ENCODE measurements at places on chromosomes 16 and 17. TPM values are rescaled to one million over a fixed set of nuclear protein-coding genes. Genes with fewer than 3 reads are reported as not detected.

GRCh38 chr16:14485121-14485551 lies 144.9 kb downstream of the PARN start:
- H3K36me3 ChIP-seq = no peaks in the 10 kb centered on the region
- no peak for DNase-seq
- no peak overlapping the region for H3K27ac ChIP-seq
- peaks cover 24% of the 10 kb centered on the region for H3K4me1 ChIP-seq
- no peak overlapping the region for H3K4me3 ChIP-seq

DNA sequence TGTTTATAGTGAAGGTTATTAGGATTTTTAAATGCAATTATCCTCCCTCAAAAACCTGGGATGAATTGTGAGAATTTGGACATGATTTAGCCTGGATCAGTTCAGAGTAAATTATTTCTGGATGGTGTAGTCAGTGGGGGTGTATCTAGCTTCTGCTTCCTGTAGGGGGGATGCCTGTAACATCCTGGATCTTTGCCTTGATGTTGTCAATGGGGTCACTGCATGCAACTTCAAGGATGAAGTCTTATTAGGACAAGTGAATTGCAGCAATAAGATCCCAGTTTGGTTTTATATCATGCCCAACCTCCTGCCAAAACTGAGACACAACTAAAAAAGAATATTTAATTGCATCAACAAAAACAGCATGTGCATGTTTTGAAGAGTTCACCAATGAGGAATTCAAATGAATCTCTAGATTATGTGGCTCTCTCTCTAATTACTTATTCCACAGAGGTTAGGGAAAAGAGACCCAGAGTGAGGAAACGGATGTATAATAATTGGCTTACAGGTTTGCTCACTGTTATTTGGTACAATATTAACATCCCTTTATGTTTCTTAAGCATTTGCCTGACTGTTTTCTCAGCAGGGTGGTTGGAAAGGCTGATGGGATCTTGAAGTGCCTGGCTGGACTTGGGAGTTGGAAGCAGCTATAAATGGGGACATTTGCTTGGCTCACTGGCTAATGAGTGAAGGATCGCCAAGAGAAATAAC lies 159.8 kb downstream of the HS3ST3B1 start:
- H3K4me3 ChIP-seq = no peak overlapping the region
- no peaks in the 10 kb centered on the region for H3K27me3 ChIP-seq
- no peaks in the 10 kb centered on the region for H3K4me1 ChIP-seq
- no peak for DNase-seq
- no peaks in the 10 kb centered on the region for H3K36me3 ChIP-seq
- no peak overlapping the region for H3K27ac ChIP-seq

DNA sequence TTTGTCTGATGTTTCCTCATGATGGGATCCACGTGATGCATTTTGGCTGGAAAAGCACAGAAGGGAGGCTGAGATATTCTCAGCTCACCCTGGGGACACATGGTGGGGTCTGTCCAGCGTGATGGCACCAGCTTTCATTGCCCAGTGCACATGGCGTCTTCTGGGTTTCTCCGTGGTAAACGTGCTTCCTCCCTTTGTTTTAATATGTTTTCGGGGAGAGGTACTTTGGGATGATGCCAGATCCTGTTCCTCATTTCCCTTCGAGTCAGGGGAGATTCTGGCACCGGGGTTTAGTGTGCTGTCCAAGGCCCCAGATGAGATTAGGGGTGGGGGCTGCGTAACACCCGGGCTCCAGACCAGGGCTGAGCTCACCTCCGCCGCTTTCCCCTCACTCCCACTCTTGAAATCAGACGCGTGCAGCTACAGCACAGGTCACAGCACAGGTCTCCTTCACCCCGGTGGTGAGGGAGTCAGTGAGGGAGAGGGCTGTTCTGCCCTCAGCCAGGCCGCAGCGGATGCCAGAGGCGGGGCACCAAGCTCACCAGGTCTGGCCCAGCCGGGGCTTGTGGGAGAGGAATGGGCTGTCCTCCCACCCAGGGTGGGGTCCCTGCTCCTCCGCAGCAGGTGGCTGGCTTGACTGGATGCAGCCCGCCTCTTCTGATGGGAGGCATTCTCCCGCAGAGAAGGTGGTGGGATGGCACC lies 33.9 kb downstream of the COX4I1 start:
- DNase-seq = no peak
- no peaks in the 10 kb centered on the region for H3K36me3 ChIP-seq
- no peaks in the 10 kb centered on the region for H3K27me3 ChIP-seq
- H3K4me3 ChIP-seq = no peak overlapping the region

GRCh38 chr17:48363161-48363560 lies 66.9 kb downstream of the SKAP1 start:
- DNase-seq = no peak
- H3K36me3 ChIP-seq = no peaks in the 10 kb centered on the region
- no peak overlapping the region for H3K4me3 ChIP-seq
- no peaks in the 10 kb centered on the region for H3K4me1 ChIP-seq
- peaks cover 6% of the 10 kb centered on the region for H3K27me3 ChIP-seq

GRCh38 chr17:59121901-59122480 lies 15.3 kb upstream of the TRIM37 start:
- H3K4me1 ChIP-seq = no peaks in the 10 kb centered on the region
- DNase-seq = no peak
- no peaks in the 10 kb centered on the region for H3K27me3 ChIP-seq
- H3K4me3 ChIP-seq = no peak overlapping the region

DNA sequence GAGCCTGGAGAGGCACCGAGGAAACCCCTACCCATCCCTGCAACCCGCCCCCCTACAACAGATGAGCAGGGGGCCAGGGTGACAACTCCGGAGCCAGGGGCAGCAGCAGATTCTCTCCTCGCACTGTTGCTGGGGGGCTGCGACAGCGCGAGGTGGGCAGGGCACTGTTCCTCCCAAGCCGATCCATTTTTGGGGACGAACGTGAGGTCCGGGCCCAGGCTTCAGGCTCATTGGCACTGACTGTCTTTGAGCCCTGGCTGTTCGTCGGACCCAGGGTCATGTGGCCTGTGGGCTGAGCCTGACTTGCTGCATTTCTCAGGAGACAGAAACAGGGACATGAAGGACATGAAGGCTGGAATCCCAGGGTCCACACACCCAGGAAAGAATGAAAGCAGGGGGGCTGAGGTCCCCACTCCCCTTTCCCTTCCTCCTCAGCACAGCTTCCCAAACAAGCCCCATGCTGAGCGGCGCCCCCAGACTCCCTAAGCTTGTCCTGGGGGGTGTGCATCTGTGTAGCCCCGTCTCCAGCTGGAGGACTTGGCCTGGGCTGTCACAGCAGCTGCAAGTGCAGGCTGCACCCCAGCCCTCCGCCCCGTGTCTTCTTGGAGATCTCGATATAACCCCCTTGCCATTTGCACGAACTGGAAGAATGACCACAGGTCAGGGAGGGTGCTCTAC lies 18.7 kb downstream of the CEP295NL start:
- no peaks in the 10 kb centered on the region for H3K36me3 ChIP-seq
- H3K27ac ChIP-seq = peak overlapping the region; percentile 48
- H3K4me3 ChIP-seq = no peak overlapping the region
- no peaks in the 10 kb centered on the region for H3K27me3 ChIP-seq
- no peak for DNase-seq

GRCh38 chr17:60909405-60909804 lies 231.8 kb downstream of the BCAS3 start:
- no peaks in the 10 kb centered on the region for H3K36me3 ChIP-seq
- H3K27ac ChIP-seq = no peak overlapping the region
- H3K27me3 ChIP-seq = no peaks in the 10 kb centered on the region
- no peaks in the 10 kb centered on the region for H3K4me1 ChIP-seq
- DNase-seq = no peak

GRCh38 chr17:3043737-3044365 lies 19.6 kb downstream of the OR1D5 start:
- H3K27ac ChIP-seq = no peak overlapping the region
- H3K4me1 ChIP-seq = peaks cover 9% of the 10 kb centered on the region
- H3K36me3 ChIP-seq = no peaks in the 10 kb centered on the region
- H3K27me3 ChIP-seq = no peaks in the 10 kb centered on the region
- no peak overlapping the region for H3K4me3 ChIP-seq
- no peak for DNase-seq

DNA sequence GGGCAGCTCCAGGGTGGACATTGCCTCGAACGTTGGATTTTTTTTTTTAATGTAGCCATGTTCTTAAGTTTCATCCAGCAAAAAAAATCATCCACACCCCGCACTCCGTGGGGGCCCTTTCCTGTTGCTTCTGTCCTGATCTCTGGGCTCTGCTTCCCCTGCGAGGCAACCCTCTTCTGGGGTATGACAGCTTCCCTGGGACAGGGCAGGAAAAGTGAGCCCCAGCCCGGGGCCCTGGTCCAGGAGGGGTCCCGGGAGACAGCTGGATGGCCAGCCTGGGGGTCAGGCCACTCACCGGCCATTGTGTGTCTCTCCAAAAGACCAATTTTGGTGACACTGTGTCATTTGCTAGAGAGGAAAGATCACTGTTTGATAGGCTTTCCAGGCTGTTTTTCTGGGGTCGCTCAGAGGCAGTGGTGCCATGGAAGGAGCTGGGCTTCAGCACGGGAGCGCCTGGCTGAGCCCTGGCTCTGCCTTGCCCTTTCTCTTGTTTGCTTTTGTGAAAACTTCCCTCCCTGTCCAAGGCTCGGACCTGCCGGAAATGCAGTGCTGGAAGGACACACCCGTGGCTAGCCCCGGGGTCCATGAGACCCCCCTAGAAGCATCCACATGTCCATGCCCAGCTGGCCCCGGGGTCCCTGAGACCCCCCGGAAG lies 41.0 kb upstream of the CHMP6 start:
- H3K4me3 ChIP-seq = no peak overlapping the region
- no peaks in the 10 kb centered on the region for H3K27me3 ChIP-seq
- DNase-seq = no peak
- H3K27ac ChIP-seq = no peak overlapping the region
- peaks cover 7% of the 10 kb centered on the region for H3K36me3 ChIP-seq

DNA sequence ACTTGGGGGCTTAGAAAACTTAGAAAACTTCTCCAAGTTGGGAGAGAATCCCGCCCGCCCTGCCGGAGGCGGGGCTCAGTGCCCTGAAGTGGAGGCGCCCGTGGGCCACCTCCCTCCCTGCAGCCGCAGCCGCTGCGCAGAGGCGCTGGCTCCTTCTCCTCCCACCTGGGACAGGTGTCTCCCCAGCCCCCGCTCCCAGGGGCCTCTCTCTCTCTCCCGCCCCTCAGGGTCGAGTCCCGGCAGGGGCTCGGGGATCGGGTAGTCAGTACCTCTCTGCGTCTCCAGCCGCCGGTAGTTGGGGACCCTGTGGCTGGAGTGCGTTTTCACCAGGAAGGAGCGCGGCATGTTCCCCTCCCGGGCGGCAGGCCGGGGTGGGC lies 257 bp downstream of the SNAI3 start:
- no peak overlapping the region for H3K27ac ChIP-seq
- H3K36me3 ChIP-seq = no peaks in the 10 kb centered on the region
- H3K4me3 ChIP-seq = peak overlapping the region; percentile 76
- peak; percentile 74 for DNase-seq
- peaks cover 30% of the 10 kb centered on the region for H3K4me1 ChIP-seq

DNA sequence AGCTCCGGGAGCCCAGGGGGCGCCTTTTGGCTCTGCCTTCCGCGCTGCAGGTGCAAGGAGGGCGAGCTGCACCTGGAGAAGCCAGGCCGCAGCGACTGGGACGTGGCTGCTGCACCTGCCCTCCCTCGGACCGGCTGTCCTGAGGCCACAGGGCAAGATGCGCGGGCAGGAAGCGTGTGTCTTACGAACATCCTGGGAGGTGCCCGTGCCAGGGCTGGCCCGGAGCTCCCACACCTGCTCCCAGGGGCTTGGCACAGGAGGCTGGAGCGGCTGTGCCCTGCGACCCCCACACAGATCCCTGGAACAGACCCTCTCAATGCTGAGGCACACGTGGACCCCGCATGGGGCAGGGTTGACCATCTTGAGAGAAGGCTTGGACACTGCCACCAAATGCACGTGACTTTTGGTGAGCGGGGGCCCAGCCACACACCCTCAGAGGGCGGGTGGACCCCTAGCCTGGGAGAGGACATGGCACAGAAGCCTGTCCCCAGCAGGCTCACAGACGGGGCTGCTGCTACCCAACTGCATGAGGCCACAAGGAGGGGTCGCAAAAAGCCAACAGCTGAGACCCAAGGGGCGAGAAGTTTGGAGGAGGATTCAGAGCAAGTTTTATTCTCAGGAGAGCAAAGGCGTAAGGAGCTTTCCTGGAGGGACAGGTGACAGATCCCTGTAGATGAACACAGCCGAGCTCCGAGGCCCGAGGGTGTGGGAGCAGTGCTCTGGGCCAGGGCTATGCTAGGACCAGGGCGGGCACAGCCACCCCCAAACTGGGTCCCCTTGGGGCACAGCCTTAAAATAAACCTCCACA lies 11.4 kb downstream of the NDUFAF8 start:
- H3K27me3 ChIP-seq = no peaks in the 10 kb centered on the region
- no peak for DNase-seq
- H3K4me1 ChIP-seq = peaks cover 16% of the 10 kb centered on the region
- peaks cover 27% of the 10 kb centered on the region for H3K36me3 ChIP-seq
- H3K27ac ChIP-seq = no peak overlapping the region

Gene CES4A
- 13.0 TPM for total RNA-seq

Gene RMI2
- total RNA-seq = 2.8 TPM

Measured in thyroid gland (tissue), 4 donors.